ENCODE measurements at places on chromosomes 7 and 10. TPM values are rescaled to one million over a fixed set of nuclear protein-coding genes. Genes with fewer than 3 reads are reported as not detected.

- no peak overlapping the region for H3K27ac ChIP-seq
- no peaks in the 10 kb centered on the region for H3K4me1 ChIP-seq
- H3K27me3 ChIP-seq = no peaks in the 10 kb centered on the region
Observed at GRCh38 chr7:46567858-46568257, 646.8 kb upstream of the IGFBP3 start.

DNA sequence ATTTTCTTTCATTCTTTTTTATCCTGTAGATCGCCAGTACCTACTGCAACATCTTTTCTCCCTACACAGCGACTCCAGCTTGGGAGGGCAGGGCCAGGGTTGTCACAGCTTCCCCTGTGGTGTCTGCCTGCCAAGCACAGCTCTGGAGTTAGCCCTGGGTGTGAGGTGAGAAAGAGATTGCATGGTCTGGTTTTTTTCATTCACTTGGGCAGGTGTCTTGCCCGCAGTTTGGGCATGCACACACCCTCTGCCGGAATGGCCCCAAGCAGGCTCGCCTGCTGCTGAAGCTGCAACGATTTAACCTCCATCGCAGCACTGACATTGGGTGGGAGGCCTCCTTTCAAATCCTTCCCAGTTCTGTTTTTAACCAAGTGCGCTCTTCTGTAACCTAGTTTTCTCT lies 132.8 kb downstream of the WNT2 start:
- H3K4me1 ChIP-seq = no peaks in the 10 kb centered on the region
- no peak for DNase-seq
- H3K27ac ChIP-seq = no peak overlapping the region
- peaks cover 7% of the 10 kb centered on the region for H3K36me3 ChIP-seq
- H3K4me3 ChIP-seq = no peak overlapping the region

GRCh38 chr7:129298268-129298893 lies 73.6 kb downstream of the AHCYL2 start:
- H3K4me3 ChIP-seq = no peak overlapping the region
- H3K27me3 ChIP-seq = no peaks in the 10 kb centered on the region
- H3K27ac ChIP-seq = no peak overlapping the region
- no peak for DNase-seq

- no peak overlapping the region for H3K4me3 ChIP-seq
- no peaks in the 10 kb centered on the region for H3K4me1 ChIP-seq
- no peak overlapping the region for H3K27ac ChIP-seq
Observed at GRCh38 chr10:99004738-99005137, 230.9 kb downstream of the HPSE2 start.

DNA sequence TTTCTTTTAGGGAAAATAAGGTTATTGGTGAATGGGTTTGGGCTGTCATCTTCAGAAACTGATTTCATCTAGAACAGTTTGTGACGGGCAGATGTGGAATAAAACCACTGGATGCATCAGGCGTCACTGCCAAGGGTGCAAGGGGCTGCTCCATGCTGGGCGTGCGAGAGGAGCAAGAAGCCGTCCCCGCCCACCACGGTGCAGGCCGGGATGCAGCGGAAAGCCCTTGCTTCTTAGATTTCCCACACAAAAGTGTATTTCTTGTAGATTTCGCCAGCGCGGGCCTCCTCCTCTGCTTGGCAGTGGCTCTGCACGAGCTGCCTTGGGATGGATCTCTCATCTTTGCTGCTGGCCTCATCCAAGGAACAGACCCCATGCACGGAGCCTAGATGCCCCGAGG lies 189.3 kb downstream of the CUX1 start:
- H3K27me3 ChIP-seq = no peaks in the 10 kb centered on the region
- no peak overlapping the region for H3K27ac ChIP-seq
- H3K4me1 ChIP-seq = no peaks in the 10 kb centered on the region
- no peak overlapping the region for H3K4me3 ChIP-seq

DNA sequence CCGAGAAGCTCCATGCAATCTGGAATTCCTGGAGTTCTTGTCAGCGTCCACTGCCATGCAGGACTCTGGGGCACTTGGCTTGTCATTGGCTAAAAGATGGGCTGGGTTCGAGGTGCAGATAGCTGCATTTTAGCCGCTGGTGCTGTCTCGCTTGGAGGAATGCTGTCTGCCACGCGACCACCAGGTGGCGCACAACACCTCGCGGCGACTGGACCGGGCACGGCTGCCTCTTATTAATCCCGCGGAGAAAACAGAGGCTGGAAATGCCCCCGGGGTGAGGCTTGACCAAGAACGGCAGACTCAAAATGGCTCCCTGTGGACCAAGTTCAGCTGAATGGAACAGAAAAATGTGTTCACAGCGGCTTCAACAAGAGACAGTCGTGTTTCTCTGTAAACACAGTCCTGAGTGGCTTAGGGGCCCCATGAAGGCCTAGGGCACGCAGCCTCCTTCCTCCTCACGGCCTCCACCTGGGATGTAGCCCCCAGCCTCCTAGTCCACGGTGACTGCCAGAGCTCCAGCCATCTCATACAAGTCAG lies 46.2 kb downstream of the AOC1 start:
- no peaks in the 10 kb centered on the region for H3K27me3 ChIP-seq
- H3K27ac ChIP-seq = no peak overlapping the region
- peak; percentile 54 for DNase-seq
- H3K4me3 ChIP-seq = no peak overlapping the region
- H3K4me1 ChIP-seq = no peaks in the 10 kb centered on the region

GRCh38 chr10:16909961-16910792 lies 93.0 kb upstream of the RSU1 start:
- H3K27ac ChIP-seq = no peak overlapping the region
- H3K36me3 ChIP-seq = no peaks in the 10 kb centered on the region
- no peak for DNase-seq
- H3K27me3 ChIP-seq = no peaks in the 10 kb centered on the region

GRCh38 chr10:85548034-85548433 lies 818.6 kb downstream of the GRID1 start:
- H3K36me3 ChIP-seq = no peaks in the 10 kb centered on the region
- DNase-seq = no peak
- H3K4me1 ChIP-seq = no peaks in the 10 kb centered on the region
- no peak overlapping the region for H3K4me3 ChIP-seq

OR2A7 gene
- 5.7 TPM for total RNA-seq

FANK1 gene
- total RNA-seq = 2.2 TPM

HOXA5 gene
- total RNA-seq = 0.76 TPM

TRIM73 gene
- total RNA-seq = 3.6 TPM

GAD2 gene
- total RNA-seq = 4.2 TPM

TRAPPC14 gene
- 11.1 TPM for total RNA-seq

Data from pancreas (tissue), 10 donors.